ENCODE measurements at places on chromosomes 3 and 15.

DNA sequence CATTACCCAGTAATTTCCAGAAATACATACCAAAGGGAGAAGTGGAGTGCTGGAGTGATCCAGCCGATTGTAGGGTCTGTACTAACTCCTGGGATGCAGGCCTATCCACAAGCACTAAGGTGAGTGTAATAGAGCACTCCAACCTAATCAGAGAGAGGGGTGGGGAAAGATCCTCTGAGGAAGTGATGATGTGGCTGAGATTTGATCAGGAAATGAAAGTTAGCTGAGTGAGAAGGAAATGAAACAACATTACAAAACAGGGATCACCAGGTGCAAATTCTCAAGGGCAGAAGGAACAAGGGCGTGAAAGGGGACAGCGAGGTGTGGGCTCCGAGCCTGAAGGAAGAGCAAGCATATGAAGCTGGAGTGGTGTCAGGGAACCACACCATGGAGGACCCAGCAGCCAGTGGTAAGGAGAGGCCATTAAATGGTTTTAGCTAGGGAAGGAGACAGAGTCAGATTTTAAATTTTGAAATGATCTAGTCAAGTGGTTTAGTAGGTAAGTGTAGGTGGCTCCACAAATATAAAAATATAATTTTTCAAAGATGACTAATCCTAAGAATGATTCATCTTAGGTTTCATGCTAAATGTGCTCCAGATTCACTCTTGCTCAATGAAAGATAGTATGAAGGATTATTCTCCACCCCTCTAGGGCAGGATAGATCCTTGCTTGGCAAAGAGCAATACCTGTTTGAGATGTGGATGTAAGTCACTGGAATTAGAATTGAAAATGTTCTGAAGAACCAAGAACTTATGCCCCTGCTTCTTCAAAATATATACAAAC is 348.7 kb downstream of the TBL1XR1 start:
- DNase-seq, result peak; percentile 2

- DNase-seq, result peak; percentile 82
Observed at GRCh38 chr15:69305204-69305931, 6.7 kb downstream of the PAQR5 start.

DNA sequence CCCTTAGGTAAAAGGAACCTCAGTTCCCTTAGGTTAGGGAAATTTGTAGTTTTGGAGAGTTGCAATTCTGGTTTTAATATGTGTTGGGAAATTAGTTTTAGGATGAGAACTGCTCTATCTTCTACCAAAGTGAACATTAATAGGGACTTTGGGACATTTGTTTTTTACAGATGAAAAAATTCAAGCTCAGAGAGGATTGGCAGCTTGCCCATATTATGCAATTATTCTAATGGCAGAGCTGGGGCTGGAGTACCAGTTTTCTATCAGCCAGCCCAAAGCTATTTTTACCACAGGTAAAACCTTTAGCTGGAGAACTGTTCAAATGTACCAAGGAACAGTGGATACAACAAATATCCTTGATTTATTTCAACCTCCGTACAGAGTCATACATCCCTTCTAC is 127.0 kb downstream of the CPNE4 start:
- DNase-seq, result no peak

- peak; percentile 37 for DNase-seq
Observed at GRCh38 chr3:15952543-15953175, 154.9 kb upstream of the ANKRD28 start.

GRCh38 chr15:31567861-31568260 is 241.2 kb downstream of the KLF13 start:
- DNase-seq, result no peak

DNA sequence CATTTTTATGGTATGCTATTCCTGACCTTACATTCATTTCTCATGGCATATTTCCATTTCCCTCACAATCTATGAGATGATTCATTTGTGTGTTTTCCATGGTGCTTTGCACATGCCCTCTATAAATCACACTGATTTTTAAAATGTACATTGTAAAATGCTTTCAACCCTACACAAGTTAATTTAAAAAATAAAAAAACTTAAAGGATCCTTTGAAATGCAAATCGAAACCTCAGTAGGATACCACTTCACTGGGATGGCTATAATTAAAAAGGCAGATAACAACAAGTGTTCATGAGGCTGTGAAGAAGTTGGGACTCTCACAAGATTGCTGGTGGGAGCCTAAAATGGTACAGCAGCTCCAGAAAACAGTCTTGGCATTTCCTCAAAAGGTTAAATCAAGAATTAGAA is 83.5 kb downstream of the FMN1 start:
- DNase-seq, result peak; percentile 69

GRCh38 chr3:62073038-62073437 is 300.3 kb downstream of the FEZF2 start:
- peak; percentile 17 for DNase-seq

- no peak for DNase-seq
Observed at GRCh38 chr3:135597855-135598254, 367.7 kb upstream of the PPP2R3A start.

GRCh38 chr15:66573719-66574595 is 8.2 kb upstream of the LCTL start:
- DNase-seq, result peak; percentile 95

DNA sequence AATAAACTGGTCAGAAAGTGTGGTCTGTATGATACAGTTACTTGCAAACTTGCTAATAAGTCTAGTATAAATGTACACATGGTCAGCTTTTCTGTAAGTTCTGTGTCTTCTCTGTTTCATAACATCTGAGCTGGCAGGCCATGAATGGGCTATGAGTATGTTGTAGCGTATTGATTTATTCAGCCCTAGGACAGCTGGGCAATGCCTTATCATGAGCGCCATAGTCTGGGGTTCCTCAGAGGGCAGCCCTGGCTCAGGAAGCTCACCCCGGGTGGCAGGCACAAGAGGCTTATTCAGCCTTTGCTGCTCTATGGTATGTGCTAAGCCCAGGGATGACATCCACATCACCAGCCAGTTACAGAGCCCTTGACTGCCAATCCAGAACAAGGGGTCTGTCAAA is 50.7 kb upstream of the CCR2 start:
- DNase-seq, result no peak

DNA sequence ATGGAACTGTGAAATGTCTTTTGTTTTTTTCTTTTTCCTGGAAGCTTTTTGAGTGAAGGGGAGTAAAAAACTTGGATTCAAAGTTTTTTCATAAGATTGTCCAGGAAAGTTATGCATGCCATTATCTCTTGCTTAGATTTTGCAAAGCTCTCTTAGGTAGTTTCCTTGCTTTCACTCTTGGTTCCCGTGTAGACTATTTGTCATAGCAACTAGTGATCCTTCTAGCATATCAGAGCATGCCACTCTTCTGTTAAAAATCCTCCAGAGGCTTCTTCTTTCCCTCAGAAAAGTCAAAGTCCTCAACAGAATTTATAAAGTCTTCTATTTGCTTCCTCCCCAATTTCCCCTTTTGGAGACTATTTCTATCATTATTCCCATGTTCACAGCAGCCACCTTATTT is 21.1 kb downstream of the GTF2E1 start:
- peak; percentile 15 for DNase-seq

DNA sequence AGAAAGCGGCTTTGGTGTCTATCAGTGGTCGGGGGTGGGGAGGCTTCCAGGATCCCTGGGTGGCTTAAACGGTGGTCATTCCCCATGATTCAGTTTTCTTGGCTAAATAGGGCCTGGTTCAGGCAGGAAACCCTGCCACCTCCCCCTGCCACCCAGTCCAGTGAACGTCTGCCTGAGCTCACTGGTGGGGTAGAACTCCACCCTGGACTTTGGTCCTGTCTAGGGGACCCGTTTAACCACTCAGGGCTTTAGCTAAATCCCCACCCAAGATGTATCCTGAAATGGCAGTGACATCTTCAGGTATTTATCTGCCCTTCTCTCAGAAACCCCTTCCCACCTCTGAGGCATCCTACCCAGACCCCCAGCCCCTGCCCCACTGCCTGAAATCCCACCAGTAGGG is 30.5 kb upstream of the LINGO1 start:
- DNase-seq, result no peak

DNA sequence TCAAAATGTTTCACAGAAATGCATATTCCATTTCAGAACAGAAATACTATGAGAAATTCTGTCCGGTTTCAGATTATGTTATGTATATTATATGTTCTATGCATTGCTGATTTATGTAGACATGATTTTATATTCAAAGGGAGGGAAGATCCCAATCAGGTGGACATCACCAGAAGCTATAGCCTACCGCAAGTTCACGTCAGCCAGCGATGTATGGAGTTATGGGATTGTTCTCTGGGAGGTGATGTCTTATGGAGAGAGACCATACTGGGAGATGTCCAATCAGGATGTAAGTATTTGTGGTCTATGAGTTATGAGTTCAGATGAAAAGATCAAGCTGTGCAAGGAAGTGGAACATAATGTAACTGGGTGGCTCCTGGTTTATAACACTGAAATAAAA is 341.7 kb downstream of the EPHA3 start:
- no peak for DNase-seq

DNA sequence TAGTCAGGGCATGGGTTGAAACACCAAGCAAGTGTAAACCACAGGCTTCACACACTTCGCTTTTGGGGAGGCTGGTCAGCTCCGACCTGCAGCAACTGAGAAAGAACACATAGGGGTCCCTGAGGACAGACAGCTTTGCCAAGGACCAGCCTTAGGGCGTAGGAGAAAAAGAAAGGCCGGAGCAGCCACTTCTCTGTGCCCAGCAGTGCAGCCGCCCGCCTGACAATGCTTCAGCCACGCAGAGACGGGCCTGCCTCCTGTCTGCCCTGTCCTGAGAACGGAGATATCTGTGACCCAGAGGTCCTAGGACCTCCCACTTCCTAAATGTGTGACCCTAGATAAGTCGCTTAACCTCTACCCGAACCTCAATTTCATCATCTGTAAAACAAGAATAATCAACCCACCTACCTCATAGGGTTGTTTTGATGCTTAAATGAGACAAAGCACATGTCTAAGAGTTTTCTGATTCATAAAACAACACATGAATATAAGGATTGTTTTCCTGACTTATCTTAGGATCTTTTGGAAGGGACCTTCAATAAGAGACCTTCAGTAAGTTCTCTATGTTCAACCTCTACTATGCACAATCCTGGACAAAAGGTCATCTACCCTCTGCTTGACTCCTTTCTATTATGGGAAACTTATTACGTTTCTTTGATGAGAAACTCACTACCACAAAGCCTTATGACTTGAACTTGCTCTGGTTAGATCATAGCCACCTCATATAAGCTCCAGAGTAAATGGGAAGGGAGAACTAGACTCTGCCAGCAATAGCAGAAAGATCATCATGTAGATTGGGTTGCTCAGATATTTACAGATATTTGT is 32.9 kb upstream of the RFTN1 start:
- no peak for DNase-seq

DNA sequence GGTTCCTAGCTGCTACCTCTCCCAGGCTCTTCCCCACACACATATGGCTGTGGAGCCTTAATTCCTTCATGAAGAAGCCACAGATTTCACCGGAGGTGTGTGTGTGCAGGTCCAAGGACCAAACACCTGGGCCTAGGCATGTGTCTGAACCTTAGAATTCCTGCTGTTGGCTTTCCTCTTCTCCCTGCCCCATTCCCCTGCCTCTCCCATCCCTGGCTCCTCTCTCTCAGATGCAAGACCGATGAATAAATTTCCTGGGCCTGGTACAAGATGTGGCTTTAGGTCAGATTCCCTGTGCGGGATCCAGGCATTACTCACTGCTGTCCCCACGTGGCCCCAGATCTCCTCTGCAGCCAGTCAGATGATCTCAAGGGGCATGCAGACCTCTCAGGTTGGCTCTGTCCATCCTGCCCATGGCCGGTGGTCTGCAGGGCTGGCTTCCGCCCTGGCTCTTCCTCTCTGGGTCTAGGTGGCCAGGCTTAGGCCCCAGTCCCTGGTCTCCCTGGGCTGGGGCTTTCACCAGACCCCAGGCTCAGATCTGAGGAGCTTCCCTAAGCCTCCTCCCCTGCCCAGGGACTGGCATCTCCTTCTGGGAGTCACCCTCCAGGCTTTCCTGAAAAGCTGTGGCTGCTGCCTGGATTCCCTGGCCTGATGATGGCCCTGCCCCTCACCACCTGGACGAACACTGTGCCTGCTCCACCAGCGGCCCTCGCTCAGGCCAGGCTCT is 20.5 kb downstream of the CCR9 start:
- peak; percentile 34 for DNase-seq

DNA sequence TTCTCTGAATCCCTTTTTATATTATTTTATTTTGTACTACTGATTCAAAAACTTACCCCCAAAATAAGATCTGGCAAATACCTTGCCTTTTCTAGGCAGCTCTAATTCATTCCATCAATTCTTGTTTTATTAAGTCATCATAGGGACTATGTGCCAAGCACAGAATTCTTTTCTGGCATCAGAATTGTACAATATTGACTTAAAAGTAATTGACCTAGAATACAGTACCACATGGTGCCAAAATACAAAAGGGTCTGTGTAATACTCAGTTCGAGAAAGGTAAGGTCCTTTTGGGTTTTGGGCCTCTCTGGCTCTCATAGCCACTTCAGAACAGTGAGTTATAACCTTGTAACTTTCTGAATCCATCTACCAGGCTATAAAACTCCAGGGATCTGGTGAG is 46.2 kb downstream of the KBTBD8 start:
- DNase-seq, result peak; percentile 19

GRCh38 chr3:160027541-160028195 is 39.0 kb downstream of the IL12A start:
- DNase-seq, result peak; percentile 59

- no peak for DNase-seq
Observed at GRCh38 chr3:55474213-55474632, 12.9 kb downstream of the WNT5A start.

- peak; percentile 4 for DNase-seq
Observed at GRCh38 chr3:33001889-33002288, 50.4 kb downstream of the CCR4 start.

DNA sequence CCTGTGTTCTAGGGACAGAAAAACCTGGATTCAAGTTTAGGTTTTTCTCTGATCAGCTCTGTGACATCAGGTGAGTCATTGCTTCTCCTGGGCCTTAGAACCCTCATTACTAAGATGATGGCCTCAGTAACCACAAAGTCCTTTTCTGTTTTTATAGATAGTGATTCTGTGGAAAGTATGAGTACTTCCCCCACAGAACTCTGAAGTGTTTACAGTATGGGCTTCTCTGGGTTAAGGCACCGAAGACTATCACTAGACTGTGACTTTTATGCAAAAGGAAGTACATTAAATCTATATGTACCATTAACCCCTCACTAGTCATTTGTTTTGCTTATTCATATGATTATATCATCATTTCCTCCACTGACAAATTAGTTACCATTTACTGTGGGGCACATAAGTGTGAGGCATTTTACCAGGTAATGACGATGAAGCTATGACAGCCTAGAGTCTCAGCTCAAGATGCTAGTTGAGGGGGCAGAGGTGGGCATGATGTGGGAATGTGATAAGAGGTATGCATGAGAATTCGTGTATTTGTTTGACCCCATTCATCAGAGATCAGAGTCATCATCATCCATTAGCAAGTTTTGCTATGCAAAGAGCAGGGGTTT is 15.0 kb upstream of the RORA start:
- peak; percentile 23 for DNase-seq

GRCh38 chr15:73156431-73157191 is 104.3 kb downstream of the NEO1 start:
- no peak for DNase-seq

DNA sequence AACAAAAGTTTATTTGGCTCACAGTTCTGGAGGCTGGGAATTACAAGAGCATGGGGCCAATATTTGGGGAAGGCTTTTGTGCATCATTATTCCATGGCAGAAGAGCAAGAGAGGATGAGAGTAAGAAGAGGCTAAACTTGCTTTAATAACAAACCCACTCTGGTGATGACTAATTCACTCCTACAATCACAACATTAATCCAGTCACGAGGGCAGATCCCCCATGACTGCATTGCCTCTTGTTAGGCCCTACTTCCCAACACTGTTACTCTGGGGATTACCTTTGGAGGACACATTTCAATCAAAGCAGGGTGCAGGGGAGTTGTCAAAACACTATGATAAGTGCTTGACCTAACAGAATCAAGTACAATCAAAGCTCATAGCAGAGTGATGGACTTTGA is 181.7 kb downstream of the BBX start:
- DNase-seq, result peak; percentile 57
